Endothelial cell (in vitro differentiated cells): ENCODE measurements at places on chromosomes 6 and 20. TPM values are rescaled to one million over a fixed set of nuclear protein-coding genes. Genes with fewer than 3 reads are reported as not detected.

GRCh38 chr6:81937296-81937937 is 184.9 kb upstream of the TENT5A start:
- DNase-seq: no peak

GRCh38 chr20:56249244-56249955 is 868 bp downstream of the MC3R start:
- DNase-seq: no peak

- no peak for DNase-seq
Observed at GRCh38 chr20:24684956-24685691, 215.7 kb downstream of the SYNDIG1 start.

- DNase-seq: no peak
Observed at GRCh38 chr6:46014046-46014445, 1.6 kb downstream of the CLIC5 start.

OXT gene
- not detected for total RNA-seq

DNA sequence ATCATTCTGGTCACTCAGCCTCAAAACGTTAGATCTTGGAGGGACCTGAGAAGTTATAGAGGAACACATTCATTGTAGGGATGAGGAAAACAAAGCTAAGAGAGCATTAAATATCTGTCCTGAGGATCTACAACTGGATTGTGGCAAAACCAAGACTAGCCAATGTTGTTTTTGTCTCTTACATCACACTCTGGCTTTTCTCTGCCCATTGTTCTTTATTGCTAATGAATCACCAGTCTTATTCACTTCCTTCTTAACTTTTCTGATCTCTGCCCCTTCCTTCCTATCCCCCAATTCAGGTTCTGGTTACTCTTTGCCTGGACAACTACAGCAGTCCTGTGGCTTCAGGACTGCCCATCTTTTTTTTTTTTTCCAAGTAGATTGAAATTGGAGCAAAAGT is 57.0 kb upstream of the PREP start:
- DNase-seq: no peak

GRCh38 chr6:99341862-99342455 is 7.5 kb downstream of the FAXC start:
- no peak for DNase-seq

SLC4A11 gene
- 30.6 TPM for total RNA-seq

GJE1 gene
- not detected for total RNA-seq

DNA sequence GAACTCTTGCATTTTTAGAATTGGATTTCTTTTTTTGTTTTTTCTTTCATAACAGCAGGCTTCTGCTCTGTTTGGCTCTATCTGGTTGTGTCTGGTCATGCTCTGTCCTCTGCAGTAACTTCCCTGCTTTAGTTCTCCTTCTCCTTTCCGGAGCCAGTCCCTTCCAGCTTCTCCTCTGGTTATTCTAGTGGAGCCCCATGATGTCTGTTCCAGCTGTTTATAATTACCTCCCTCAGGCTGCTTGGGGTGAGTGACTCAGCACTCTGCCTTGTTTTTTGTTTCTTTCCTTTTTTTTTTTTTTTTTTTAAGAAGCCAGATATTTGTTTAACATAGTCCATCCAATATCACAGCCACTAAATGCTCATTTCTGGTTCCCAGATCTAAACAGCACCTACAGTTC is 409.6 kb downstream of the MAFB start:
- DNase-seq: no peak

GRCh38 chr6:13163161-13163944 is 165.0 kb downstream of the TBC1D7 start:
- no peak for DNase-seq

DNA sequence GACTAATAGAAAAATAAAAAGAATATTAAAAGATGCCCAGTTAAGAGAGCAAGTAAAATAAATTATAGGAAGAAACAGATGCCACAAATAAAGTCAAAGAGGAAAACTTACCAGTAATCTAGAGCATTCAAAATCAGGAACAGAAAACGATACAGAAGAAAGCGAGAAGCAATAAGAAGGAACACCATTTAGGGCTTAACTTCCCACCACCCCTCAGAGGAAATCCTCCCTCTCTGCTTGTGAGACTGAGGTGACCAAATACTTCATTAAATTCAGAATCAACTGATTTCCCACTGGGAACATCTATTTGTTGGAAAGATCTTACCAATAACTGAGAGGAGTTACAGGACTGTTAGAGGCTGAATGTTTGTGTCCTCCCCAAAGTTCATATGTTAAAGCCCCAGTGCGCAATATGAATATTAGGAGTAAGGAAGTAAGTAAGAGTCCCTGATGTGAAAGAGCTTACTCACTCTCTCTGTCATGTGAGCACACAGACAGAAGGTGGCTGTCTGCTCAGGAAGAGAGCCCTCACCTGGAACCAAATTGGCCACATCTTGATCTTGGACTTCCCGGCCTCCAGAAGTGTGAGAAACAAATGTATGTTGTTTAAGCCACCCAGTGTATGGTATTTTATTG is 19.5 kb downstream of the KATNA1 start:
- no peak for DNase-seq

FAM184A gene
- total RNA-seq: 134 TPM

DNA sequence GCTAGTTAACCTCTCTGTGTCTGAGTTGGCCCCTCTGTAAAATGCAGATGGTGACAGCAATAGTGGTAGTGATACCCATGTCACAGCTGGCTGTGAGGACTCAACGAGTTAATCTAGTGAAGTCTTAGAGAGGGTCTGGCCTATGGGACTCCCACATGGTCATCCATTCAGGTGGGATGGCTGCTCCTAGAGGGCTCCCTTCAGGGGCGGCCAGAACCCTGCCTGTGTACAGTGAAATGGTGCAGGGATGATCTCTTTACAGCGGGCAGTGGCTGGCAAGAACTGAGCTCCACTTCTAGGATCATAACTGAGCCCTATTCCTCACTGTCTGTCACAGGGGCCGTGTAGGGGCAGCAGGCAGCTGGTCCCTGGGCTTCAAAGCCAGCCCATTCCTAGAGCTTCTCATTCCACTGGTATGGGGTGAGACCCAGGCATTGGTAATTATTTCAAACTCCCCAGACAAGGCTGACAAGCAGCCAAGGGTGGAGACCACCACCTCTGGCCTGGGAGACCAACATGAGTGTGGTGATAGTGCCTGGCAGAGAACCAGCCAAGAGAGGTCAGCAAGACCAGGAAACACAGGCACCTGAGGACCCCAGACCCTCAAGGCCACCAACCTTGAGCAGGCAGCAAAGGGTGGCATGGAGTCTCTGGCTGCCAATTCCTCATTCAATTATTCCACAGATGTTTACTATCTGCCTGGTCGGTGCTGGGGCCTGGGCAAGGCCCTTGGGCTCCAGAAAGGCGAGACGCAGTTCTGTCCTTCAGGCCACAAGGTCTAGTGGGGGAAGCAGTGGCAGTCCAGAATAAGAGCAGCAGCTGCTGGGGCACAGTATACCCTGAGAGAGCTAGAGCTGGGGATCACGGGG is 103.4 kb downstream of the MRPL14 start:
- no peak for DNase-seq

DNA sequence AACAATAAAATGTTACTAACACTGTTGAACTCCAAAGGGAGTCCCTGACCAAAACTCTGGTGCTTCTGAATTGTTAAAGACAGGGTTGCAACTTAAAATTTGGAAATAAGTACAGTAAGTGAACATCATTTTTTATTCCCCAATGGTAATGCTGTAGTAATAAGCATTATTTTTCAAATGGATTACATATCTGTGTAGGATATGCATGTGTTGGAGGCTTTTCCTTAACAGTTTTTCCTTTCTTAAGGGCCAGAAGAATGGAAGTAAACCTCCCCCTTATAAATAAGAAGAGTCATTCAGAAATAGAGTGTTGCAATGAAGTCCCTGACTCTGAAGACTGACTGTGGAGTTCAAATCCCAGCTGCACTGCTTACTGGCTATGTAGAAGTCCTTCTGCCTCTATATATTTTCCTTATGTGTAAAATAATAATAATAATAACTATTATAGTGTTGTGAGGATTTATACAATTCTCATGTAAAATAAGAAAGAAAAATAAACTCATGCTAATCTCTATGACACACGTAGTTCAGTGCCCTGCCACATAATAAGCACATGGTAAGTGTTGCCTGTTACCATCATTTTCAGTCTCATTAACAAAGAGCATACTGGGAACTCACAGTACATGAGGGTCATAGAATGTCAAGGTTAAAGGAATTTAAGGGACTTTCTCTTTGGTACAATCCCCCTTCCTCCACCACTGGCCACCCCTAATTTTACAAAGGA is 129.8 kb upstream of the SMLR1 start:
- DNase-seq: no peak

DNA sequence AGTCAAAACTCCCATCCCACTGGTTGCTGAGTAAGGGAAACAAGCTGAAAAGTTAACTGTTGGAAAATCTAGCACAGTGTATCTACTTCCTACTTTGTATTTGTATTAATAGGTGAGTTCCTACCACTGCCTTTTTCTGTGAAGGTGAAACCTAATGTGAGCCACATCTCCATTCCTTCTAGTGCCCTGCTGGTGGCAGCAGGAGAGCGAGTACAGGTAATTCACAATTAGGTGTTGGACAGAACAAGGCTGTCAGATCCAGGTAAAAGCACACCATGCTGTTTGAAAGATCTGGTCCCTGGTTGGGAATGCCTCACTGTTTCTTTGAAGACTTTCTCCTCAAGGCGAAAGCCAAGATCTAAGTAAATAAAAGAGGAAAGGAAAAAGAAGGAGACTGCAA is 528.4 kb downstream of the PKHD1 start:
- no peak for DNase-seq

- peak; percentile 85 for DNase-seq
Observed at GRCh38 chr20:51306521-51307358, 235.8 kb downstream of the NFATC2 start.

DNA sequence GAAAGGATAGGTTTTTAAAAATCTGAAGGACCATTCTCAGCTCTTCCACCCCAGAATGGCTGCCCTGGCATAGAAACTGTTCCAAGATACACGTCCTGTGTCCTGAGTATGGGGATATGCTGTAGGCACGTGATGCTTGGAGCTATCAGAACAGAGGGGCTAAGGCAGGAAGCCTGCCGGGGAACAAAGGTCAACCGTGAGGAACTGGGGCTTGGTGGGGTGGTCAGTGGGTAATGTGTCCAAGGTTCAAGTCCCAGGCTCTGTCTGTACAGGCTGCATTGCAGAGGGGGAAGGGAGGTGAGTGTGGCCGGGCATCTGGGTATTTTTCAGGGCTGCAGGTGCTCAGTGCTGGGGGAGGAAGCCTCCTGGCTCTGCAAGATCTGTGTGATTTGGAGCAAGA is 479.6 kb upstream of the CHD6 start:
- DNase-seq: no peak

- DNase-seq: no peak
Observed at GRCh38 chr6:55182016-55182650, 7.8 kb downstream of the HCRTR2 start.

SCUBE3 gene
- total RNA-seq: 1.2 TPM

CALHM6 gene
- total RNA-seq: 1.3 TPM

EFCAB8 gene
- 1.1 TPM for total RNA-seq

STMN3 gene
- total RNA-seq: 12.8 TPM

GSTA3 gene
- not detected for total RNA-seq
